C1 segment of cervical spinal cord (tissue), 14 donors: ENCODE measurements at places on chromosomes 3 and 15.

DNA sequence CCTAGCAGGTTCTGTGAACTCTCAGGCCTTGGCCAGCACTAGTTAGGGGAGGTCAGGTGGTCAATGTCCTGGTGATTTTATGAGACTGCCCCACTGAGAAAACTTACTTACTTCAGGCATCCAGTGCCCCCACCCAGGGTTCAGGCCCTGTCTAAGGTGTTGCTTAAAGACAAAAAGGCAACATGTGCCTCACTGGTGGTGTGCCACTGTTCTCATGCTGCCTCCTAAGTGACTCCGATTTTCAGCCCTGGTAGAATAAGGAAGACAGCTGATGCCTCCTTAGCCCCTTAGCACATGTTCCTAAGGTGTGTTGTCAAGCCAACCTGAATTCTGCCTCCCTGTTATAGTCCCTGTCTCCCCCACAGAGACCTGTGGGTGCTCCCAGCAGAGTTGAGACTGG is 5.3 kb downstream of the RBM15B start:
- no peak for DNase-seq

GRCh38 chr3:172040981-172041963 is 1.9 kb downstream of the FNDC3B start:
- DNase-seq, result no peak

GRCh38 chr3:126901631-126902030 is 81.3 kb upstream of the PLXNA1 start:
- DNase-seq, result no peak

DNA sequence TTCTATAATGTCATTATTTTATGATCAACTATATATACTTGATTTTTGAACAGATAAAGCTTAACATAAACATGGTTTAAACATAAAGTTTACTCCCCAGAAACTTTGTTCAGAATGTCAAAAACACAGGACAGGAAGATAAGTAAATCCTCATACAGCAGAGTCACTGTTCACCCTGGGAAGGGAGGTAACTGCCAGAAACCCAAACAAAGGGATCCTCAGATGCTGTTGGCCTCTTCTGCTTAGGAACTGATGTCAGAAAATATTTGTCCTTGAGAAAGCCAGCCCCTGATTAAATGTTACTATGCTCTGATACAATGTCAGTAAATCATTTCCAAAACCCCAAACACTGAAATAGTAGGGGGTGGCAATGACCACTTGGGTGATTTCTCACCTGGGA is 185.3 kb downstream of the TJP1 start:
- DNase-seq, result no peak

DNA sequence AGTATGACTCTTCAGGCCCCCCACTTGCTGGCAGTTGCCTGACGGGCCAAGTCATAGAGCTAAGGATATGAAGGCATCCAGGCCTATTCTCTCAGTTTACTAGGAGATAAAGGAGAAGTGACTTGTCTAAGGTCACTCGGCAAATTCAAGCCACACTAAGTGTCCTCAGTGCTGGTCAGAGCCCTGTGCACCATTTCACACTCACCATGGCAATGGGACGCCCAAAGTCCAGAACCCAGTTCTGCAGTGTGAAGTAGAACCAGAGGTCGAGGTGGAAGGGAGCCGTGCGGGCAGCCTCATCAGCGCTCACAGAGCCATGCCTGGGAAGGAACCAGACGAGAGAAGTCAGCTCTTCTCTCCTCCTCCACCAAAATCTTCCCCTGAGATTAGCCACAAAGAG is 11.2 kb downstream of the CLN6 start:
- no peak for DNase-seq

GRCh38 chr3:81871358-81872155 is 110.1 kb upstream of the GBE1 start:
- no peak for DNase-seq

- DNase-seq, result no peak
Measured at GRCh38 chr15:78170848-78171773, 21.9 kb downstream of the IDH3A start.

DNA sequence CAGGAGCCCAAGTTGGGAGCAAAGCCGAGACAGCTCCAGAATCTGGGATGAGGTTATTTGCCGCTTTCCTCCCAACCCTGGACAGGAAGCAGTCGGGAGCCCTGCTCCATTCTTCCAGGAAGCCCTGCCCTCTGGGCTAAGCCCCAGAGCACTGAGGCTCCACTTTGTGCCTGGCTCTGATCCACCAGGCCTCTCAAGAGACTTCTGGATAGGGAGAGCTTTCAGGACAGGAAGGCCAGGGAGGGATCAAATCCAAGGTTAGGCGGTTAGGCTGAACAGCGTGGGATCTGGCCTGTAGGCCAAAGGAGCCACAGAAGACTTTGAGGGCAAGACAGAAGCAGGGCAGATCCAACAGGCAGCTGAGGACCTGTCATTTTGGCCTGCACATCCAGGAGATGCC is 835 bp downstream of the STOML1 start:
- DNase-seq, result no peak

DNA sequence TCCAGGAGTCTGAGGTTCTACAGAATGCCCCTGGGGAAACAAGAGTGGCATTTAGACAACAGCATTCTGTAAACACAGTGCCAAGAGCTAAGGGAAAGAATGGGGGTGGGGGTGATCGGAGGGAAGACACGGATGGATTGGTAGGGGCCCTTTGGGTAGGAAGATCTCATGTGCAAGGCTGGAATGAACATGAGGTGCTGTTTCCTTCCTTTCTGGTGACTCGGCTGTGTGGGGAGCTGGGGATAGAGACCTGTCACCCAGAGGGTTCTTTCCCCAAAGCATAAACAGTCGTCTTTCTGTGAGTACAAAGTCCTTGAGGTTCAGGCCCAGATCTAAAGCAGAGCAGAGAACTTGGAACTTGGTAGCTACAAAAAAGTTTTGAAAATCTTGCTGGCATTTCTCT is 11.7 kb downstream of the TPM1 start:
- DNase-seq, result no peak

DNA sequence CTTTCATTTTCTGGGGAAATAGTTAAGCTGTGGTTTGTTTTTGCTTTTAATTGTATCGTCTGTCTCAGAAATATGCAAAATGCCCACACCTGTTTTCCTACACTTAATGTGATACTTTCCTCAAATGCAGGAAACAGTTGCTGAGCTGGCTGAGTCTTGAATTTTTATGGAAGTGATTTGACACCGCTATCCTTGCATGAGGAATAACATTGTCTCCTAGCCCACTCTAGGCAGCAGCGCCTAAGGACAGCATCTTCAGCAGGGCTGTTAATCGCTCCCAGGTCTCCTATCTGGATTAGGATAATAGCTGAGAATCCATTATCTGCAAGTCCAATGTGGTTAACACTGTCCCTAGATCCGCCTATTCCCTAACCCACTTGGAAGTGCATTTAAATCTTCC is 132.6 kb upstream of the NR2E3 start:
- DNase-seq, result no peak

DNA sequence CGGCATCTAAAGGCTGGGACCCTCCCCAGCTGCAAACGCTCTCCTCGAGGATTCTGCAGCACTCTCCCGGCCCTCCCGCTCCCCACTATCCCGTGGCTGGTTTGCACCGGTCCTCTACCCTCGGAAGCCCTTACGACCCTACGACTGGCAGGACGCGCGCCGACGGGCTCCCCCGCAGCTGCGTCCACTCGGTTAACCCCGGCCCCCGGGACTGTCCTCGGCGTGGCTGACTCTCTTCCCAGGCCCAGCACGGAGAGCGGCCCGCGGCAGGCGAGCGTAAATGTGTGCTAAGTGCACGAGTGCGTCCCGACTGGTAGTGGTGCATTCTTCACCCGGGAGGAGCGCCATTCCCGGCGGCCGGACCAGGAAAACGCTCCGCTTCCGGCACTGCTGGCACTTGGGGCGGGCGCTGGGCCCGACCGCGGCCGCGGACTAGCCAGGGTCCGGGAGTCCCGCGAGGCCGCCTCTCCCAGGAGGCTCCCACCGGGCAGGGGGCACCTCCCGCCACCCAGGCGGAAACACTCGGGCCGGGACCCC is 508 bp downstream of the GORASP1 start:
- no peak for DNase-seq

DNA sequence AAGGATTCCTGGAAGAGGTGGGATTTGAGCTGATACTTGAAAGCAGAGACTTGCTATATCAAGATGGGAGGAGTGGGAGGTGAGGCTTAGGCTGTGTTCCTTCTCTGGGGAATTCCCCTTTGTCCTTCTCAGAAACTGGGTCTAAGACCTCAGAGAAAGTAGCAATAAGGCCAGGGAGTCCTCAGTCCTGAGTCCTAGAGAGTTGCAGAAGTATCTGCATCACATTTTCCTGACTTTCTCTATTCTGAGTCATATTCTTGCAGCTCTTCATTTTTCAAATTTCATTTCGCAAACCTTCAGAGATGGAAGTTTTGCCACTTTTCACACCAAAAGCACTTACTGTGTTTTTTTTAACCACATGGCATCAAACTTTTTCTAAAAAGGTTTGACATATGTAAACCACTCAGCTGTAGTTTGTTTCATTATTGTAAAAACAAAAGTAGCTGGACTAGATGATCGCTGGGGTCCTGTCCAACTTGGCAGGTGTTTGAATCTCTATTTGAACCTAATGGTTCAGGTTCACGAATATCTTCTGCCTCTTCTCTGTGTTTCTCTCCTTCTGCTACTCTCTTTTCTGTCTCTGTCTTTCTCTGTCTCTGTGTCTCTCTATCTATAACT is 21.3 kb downstream of the COLQ start:
- no peak for DNase-seq

DNA sequence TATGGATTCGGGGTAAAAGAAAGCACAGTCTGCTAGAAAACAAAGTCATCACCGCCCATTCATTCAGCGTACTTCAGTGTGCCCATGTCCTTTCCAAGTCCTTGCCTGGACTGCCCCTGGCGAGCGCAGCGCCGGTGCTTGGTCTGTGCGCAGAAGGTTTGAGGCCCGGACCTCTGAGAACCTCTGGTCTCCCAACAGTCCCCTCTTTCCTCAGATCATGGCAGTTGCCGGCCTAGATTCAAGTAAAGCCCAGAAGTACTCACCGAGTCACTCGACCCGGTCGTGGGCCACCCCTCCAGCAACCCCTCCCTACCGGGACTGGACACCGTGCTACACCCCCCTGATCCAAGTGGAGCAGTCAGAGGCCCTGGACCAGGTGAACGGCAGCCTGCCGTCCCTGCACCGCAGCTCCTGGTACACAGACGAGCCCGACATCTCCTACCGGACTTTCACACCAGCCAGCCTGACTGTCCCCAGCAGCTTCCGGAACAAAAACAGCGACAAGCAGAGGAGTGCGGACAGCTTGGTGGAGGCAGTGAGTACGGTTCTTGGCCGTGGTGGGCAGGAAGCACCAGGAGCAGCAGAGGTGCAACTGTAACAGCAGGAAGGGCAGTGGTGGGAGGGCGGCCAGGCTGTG is 36.3 kb downstream of the CHDH start:
- no peak for DNase-seq

DNA sequence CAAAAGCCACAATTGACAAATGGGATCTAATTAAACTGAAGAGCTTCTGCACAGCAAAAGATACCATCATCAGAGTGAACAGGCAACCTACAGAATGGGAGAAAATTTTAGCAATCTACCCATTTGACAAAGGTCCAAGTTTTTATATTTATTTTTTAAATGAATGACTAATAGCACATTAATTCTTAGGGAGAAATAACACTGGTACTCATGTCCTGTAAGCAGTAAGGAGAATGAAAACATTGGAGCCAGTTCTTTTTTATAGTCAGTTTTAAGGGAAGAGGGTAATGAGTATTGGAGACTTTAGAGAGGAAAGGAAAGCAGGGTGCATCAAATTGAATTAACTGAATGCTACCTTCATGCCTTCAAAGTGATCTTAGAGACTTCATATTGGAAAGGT is 404.7 kb upstream of the TGFBR2 start:
- DNase-seq, result no peak

DNA sequence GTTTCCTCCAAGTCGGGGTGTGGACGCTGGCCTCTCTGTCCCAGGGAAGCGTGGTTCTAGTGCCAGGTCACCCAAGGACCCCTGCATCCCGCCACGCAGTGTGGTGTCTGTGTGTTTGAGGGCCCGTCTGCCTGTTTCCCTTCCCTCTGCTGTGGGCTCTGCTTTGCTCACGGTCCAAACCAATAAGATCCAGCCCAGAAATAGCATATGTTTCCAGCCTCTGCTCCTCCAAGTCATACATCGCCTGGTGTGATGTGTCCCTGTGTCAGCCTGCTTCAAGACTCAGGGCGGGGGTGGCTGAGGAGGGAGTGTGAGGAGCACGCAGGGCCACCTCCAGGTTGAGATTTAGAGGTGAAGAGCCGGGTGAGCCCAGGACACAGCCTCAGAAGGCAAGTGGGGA is 21.9 kb upstream of the RPL29 start:
- no peak for DNase-seq

DNA sequence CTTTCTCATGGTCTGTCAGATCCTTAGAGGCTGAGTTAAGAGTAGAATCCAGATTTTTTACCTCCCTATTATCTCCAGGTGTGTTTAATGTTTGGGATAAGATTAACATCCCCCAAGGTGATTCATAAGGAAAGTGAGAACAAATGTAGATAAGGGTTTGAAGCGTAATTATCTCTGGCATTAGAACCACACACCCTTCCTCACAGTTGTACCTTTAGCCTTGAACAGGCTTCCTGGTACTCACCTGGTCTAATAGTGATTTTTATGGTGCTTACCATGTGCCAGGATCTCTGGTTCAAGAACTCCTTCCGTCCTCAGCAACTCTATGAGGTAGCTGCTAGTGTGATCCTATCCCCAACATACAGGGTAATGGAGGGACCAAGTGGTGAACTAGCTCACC is 27.7 kb downstream of the SEMA6D start:
- no peak for DNase-seq

DNA sequence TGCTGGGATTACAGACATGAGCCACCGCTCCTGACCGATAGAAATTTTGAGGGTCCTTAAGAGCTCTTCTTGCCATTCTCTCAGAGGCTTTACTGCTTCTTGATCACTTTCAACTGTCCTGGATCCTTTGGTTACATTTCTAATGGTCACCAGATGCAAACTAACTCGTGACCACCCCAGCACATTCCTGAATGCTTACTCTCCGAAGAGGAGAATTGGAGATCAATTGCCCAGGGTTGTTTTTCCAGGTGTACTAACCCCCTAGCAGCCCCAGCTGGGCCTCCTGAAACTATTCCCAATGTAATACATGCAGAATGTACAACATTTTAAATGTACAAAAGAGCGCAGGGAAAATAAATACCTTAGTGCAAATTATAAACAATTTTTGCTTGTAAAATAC is 65.1 kb upstream of the TBL1XR1 start:
- no peak for DNase-seq

DNA sequence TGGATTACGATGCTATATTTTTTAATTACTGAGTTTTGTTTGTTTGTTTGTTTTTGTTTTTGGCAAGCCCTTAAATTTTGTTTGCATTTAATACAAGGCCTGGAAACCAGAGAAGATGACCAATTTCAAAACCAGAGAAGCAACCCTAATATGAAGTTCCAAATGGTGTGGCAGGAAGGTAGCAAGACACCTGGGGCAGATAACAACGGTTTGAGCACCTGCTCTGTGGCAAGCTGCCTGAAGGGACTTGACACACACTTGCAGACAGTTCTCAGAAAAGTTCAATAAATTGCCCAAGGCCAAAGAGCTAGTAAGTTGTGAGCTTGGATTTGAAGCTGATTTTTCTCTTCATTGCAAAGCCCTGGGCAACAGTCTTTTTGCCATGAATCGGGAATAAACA is 151.2 kb upstream of the UBE2E1 start:
- no peak for DNase-seq
